CD4-positive, alpha-beta T cell treated with Interleukin-17A for 4 hours (primary cell): ENCODE measurements at places on chromosomes 4 and X.
A peak's percentile ranks its signal among the peaks of the same experiment; 100 is the strongest.

- no peak for DNase-seq
Observed at GRCh38 chr4:89166971-89167475, 55.7 kb downstream of the TIGD2 start.

- DNase-seq = no peak
Observed at GRCh38 chr4:24521544-24521943, 62.8 kb downstream of the DHX15 start.

GRCh38 chr4:94365304-94365703 is 22.7 kb upstream of the HPGDS start:
- DNase-seq = no peak

GRCh38 chr4:11415409-11416070 is 13.2 kb downstream of the HS3ST1 start:
- no peak for DNase-seq

- no peak for DNase-seq
Observed at GRCh38 chr4:138113819-138114400, 128.2 kb downstream of the SLC7A11 start.

- no peak for DNase-seq
Observed at GRCh38 chrX:112066813-112067212, 15.8 kb downstream of the TRPC5 start.

DNA sequence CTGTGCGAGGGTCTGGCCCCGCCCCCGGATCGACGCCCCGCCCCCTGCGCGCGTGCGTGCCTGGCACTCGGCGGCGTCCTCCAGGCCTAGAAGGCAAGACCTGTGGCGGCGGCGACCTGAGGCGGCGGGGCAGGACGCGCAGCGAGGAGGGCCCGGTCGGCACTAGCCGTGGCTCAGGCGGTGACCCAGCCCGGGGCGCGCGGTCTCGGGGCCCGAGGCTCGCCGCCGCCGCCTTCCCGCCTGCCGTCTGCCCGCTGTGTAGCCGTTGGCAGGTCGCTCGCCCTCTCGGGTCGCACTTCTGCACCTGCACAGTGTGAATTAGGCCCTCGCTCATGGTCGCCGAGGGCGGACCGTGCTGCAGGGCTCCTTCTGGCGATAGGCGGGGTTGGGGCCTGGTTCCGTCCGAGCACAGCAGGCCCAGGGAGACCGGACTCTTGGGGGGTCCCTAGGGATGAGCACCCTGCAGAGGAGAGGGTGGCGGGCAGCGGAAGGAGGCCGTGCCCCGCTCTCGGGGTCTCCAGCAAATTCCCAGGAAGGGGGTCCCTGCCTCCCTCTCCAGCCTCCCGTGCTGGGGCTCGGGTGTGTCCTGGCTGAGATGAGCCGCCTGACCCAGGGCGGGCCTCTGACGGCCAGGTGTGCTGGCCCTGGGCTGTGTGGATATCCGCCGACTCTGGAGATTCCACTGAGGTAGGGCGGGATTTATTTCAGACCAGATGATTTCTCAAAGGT is 557 bp upstream of the FAM53A start:
- DNase-seq = peak; percentile 98

DNA sequence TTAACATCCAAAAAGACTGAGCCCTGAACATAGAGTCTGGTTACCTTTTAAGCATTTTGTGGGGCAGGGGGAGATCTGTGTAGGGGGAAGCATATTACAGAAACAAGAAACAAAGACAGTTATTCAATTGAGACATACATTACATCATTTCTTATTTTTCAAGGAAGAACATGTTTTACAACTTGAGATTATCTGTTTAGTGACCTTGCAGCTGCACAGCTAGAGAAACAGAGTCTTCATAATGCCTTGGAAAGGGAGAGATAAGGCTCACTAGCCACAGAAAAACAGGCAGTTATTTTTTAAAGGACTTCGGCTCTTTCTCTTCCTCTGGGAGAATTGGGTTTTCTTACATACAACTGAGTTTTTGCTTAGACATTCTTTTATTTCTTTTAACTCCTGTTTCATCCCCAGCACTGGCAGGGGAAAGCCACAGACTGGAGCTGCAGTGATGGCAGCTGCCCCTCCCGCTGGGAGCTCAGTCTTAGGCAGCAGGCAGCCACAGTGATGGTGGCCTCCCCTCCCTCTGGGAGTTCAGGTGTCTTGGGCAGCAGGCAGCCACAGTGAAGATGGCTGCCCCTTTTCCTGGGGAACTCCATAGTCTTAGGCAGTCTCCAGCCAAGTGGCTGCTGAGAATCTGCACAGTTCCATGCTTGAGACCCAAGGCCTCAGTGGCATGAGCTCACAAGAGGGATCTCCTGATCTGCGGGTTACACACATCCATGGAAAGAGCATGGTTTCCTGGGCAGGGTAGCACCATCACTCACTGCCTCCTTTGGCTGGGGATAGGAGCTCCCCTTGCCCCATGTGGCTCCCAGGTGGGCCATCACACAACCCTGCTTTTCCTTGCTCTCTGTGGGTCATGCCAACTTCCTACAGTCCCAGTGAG is 19.4 kb upstream of the TMPRSS11F start:
- no peak for DNase-seq

DNA sequence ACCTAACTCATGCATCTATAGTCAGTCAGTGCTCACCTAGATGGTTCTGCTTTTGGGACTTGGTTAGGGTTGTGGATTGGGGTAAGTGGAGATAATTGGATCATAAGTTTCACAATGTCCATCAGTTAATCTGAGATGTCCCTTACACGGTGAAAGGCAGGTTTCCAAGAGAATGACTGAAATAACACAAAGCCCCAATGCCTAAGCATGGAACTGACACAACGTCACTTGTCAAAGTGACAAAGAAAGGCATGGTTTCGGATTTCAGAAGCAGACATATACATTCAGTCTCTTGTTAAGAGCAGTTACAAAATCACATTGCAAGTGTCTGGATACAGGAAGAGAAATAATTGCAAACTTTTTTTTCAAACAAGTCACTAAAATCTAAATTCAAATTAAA is 1456.9 kb downstream of the TECRL start:
- DNase-seq = no peak

GRCh38 chrX:107730298-107730655 is 45.3 kb downstream of the TSC22D3 start:
- no peak for DNase-seq

DNA sequence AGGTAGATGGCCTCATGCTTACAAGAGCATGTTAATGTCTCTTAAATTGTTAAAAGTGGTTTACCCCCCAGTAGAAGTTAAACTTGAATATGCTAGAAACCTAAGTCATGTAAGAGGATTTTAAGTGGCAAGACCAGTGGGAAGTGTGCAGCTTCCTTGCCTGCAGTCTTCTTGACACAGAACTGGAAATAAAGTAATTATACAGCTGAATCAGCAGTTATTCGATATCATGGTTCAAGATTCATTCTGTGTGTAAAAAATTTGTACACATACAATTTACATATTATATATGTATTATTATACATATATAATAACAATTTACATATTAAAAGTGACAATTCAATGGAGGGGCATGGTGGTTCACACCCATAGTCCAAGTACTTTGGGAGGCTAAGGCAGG is 24.1 kb downstream of the UGT2B4 start:
- no peak for DNase-seq

DNA sequence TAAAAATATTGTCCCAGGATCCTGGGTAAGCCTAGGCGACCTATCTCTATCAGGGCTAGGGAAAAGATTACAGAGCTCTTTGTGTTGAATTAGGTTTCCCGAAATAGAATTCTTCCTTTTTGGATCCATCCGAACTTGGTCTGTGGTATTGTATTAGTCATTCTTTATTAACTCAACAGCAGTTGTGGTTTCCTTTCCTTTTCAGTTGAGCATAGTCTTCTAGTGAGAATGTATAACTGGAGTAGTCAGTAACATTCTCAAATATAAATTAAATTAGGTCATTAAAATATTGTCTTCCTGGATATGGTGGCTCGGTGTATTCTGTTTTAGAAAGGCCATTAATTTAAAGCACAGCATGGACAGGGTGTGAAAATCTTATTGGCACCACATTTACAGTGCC is 520.4 kb downstream of the NLGN4X start:
- no peak for DNase-seq

- DNase-seq = no peak
Observed at GRCh38 chr4:25481648-25482047, 104.6 kb downstream of the ANAPC4 start.

GRCh38 chr4:88759039-88759894 is 61.6 kb upstream of the NAP1L5 start:
- DNase-seq = no peak

- DNase-seq = no peak
Observed at GRCh38 chr4:114249976-114250375, 270.5 kb upstream of the ARSJ start.

- peak; percentile 57 for DNase-seq
Observed at GRCh38 chr4:26873391-26874026, 12.9 kb downstream of the STIM2 start.
